ENCODE measurements at places on chromosomes 3 and 15. TPM values are rescaled to one million over a fixed set of nuclear protein-coding genes. Genes with fewer than 3 reads are reported as not detected.
A peak's percentile ranks its signal among the peaks of the same experiment; 100 is the strongest.

DNA sequence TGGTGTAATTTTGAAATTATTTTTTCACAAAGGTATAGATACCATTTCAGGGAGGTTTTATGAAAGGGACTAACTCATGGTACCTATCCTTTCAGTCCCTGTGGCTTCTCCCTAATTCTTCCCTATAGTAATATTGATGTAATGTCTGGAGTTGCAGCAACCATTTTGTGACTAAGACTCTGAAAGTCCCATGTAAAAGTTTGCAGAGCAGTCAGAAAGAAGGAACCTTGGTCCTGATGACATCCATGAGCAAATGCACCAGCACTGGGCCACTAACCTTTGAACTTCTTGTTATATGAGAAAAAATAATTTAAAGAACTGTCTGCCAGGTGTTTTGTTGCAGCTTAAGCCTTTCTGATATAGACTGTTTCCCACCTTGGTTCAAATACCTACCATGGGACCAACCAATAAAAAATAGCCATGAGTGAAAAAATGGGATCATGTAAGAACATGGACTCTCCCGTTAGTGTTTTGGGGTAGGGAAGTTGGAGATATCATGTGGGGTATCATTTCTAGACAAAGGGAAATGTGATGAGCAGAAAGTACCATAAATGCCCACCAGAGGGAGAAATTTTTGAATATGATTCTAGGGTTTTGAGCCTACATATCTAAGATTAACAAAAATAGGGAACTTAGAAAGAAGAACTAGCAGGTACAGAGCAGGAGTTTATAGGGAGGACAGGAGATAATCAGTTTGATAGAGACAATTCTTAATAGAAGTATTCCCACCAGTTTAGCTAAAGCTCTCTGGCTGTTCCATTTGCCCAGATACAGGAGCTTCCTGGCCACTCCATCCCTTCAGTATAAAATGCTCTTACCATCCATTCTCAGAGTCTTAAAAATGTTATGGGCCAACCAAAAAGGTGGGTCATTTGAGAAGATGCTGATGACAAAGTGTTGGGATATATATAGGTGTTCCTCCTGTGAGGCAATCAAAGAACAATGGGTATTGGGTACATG lies 3.4 kb upstream of the CPOX start:
- no peak for DNase-seq

GRCh38 chr3:63863150-63864007 lies at the start of the genes ATXN7 and THOC7:
Gene ATXN7, plus strand, starts transcription at chr3:63863867. Its CDS starts 48,732 bp downstream, at chr3:63912599.
Gene THOC7, minus strand, starts transcription at chr3:63863805. Its CDS starts 15 bp downstream, at chr3:63863790.
- peak; percentile 83 for DNase-seq

- no peak for DNase-seq
These were observed 35.7 kb downstream of the CLK3 start for GRCh38 chr15:74651242-74651741.

Gene SEMA3F
- 11.4 TPM for total RNA-seq
